ENCODE measurements at places on chromosomes 2 and 18.

GRCh38 chr18:69785466-69785865 is 162.2 kb downstream of the CD226 start:
- no peak for DNase-seq

DNA sequence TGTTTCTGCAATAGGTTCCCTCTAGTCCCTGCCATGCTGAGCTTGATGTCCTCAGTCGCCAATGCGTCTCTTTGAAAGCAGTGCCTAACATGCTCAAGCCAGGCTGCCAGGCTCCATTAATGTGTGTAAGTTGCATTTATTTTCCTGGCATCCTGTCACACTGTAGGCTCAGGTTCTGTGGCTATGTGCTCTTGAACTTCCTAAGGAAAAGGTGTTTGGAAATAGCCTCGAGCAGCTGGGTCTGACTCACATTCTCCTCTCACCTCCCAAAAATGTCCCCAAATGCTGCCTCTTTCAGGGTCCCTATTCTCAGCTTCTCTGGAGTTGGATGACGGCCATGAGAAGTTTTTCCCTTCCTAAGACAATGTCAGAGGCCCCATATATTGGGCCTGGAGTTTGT is 58.0 kb upstream of the SLC14A2 start:
- no peak for DNase-seq

GRCh38 chr2:71749671-71750101 is 296.3 kb downstream of the DYSF start:
- DNase-seq, result no peak

DNA sequence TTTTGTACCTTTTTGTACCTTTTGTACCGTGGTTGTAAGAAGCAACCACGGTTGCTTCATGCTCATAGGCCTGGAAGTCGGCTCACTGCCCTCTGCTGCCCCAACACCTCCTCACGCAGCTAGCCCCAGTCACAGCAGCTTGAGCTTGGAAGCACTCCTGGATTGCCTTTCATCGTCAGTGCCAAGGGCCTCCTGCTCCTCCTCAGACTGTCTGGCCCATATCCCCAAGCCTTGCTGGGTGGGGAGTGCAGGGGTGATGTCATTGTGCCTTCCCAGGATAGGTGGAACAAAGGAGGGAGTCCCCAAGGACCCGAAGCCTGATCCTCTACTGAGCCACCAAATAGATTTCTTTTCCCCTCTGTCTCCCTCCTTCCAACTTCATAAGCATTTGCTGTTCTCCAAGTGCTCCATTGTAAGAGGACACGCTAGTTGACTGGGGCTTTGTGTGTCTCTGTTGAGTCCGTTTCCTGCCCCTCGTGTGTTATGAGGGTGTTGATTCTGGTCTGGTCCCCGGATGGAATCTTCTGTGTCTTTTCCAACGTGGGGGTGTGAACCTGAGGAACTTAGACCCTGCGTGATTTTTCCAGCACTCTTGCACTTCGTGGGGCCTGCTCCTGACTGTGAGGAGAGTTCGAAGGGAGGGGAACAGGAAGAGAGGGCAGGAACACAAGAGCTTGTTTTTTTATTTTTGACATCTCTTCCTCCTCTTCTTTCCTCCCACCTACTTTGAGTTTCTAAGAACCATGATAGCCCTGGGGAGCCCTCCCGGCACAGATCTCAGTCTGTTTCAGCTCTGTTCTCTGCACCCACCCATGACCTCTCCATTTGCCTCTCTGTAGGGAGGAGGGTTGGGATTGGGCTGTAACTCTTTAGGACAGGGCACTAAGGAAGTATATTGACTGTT is 127.2 kb upstream of the EML6 start:
- DNase-seq, result no peak
